GDM1 (cell line): ENCODE measurements at places on chromosomes 16 and 17.
A peak's percentile ranks its signal among the peaks of the same experiment; 100 is the strongest.

DNA sequence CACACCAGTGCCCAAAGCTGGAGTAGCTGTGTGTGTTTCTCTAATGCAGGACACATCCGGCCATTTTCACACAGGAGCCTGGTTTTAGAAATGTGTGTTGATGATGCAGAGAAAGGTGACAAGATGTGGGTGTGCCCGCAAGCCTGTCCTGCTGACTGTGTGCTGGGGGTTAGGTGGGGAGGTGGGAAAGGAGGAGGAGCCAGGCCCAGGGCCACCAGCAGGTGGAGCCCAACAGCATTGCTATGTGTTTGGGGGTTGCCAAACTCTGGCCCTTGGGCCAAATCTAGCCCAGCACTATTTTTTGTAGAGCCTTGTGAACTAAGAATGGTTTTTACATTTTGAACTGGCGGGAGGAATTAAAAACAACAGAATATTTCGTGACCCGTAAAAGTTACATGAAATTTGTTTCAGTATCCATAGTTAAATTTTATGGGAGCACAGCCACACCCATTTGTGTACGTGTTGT, 61.7 kb upstream of the LGALS9 start:
- DNase-seq, result peak; percentile 12

GRCh38 chr17:34246881-34247280, 8.2 kb upstream of the CCL2 start:
- DNase-seq, result no peak

GRCh38 chr17:56737421-56738161, 96.1 kb downstream of the C17orf67 start:
- peak; percentile 70 for DNase-seq

- DNase-seq, result no peak
These were observed 57.2 kb upstream of the GSE1 start for GRCh38 chr16:85555719-85556455.

GRCh38 chr17:81871387-81872230, 472 bp upstream of the ARHGDIA start:
- peak; percentile 88 for DNase-seq

GRCh38 chr16:89061590-89062380, 31.9 kb upstream of the ACSF3 start:
- DNase-seq, result no peak

DNA sequence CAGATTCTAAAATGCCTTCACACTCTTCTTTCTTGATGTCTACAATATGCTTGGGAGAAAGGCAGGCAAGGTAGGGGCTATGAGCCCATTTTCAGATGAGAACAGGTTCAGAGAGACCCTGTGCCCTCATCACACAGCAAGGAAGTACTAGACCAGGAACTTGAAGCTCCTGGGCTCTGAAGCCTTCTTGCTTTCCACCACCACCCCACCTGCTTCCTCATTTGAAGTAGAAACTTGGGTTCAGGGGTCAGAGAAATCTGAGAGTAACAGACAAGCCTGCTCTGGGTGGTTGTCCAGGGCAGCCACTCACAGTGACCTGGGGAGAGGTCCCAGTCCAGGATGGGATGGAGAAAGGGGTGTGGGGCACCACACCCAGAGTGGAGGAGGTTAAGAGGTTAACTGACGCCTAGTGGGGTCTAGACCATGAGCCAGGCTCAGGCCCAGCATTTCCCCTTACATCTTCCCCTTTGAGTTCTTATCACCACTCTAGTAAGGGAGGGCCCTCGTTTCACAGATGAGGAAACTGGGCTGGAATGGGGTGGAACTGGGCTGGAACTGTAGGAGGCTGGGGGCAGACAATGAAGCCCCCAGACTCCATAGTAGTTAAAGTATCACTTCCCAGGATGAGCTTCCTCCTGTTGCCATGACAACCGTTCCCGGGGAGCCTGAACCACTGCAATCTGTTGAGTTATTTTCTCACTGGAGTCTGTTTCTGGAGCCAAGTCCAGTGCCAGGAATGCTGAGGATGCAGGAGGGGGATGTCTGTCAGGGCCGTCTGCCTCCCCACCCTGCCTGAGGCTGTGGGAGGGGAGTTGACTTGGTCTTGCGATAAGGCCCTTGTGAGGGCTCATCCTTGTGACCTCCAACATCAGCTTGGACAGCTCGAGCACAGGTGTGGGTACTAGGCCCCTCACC, 16.2 kb upstream of the PHF12 start:
- peak; percentile 34 for DNase-seq

DNA sequence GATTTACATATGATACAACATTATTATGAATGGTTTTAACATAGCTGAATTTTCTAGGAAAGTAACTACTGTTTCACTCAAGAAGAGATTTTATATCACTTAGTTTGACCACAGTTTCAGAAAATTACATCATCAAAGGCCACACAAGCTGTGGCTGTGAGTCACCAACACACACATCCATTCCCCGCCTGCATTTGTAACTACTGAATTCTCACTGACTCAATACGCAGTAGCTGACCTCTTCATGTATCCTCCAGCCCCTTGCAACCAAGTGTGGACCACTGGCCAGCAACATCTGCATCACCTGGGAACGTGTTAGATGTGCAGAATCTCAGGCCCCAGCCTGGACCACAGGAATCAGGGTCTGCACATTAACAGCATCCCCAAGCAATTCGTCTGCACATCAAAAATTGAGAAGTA, 197.6 kb downstream of the XYLT1 start:
- no peak for DNase-seq

DNA sequence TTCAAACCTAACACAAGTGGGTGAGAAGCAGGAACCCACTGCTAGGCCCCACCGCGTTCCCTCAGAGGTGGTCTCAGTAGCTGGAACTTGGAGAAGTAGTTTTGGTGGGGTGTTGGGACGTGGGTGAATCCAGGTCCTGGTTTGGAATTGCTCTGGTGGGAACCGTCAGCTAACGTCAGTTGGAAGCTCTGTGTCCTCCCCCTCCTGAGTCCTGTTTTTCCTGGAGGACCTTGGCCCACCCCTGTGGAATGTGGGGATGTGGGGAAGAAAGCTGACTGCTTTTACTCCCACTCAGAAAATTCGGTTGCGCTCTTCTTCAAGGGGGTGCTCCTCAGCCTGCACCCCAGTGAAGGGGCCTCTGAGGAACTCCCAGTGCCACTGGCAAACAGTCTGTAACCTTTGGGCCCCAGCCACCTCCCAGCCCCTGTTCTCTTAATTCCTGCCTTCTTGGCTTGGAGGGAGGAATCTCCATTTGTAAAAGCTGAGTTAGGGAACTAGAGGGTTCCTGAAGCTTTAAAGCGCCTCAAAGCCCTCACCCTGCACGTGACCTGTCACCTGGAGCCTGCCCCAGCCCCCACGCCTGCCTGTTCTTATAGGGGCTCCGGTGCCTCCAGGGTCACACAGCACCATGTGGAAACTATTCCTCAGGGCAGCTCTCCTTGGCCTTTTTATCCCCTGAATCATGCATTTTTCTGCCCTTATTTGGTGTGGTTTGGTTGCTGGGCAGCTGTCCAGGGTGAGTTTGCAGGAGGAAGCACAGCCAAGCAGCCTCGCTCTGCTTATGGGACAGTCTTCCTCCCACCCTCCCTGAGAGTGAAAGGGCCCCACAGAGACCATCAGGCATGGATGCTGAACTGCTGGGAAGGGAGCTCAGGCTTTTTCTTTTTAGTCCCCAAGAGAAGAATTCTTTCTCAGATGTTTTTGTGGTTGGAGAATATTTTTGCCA, 16.2 kb upstream of the NAGLU start:
- peak; percentile 5 for DNase-seq

- DNase-seq, result no peak
These were observed 3.1 kb upstream of the CAPN15 start for GRCh38 chr16:524274-525040.

GRCh38 chr17:70323269-70323668, 153.9 kb downstream of the KCNJ2 start:
- no peak for DNase-seq

DNA sequence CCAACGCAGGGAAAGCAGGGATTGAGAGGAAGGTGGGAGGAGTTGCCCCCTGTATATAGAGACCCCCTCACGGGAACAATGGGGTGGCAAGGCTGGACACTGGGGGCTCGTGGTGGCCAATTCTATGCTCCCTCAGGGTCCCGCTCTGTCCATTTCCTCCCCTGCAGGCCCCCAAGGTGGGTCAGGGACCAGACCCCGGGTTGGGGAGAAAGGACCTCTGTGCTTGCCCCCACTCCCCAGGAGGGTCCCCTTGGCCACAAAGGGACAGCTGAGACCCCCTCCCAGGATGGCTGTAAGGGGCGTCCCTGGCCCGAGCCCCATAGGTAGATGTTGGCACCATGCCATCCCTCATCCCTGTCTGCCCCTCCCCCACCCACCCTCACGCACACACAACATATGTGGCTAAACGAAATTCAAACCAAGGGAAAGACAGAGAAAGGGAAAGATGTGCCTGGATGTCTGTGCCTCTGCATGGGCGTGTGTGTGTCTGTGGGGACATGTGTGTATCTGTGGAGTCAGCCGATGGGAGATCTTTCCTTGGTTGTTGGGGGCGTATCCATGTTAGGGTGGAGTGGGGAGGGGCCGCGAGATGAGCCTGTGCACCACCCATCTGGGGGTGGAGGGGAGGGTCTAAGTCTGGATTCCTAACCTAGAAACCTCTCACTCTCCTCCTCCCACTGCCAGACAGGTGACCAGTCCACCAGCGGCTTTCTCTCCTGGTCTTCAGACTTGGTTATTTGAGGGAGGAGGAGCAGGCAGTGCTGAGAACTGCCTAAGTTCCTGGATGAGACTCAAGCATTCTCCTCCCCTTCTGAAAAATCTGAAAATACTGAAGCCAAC, 642 bp upstream of the NEUROD2 start:
- no peak for DNase-seq

GRCh38 chr16:84272740-84273320, 21.8 kb upstream of the WFDC1 start:
- DNase-seq, result no peak

GRCh38 chr16:19704321-19705145, 13.5 kb downstream of the KNOP1 start:
- no peak for DNase-seq

DNA sequence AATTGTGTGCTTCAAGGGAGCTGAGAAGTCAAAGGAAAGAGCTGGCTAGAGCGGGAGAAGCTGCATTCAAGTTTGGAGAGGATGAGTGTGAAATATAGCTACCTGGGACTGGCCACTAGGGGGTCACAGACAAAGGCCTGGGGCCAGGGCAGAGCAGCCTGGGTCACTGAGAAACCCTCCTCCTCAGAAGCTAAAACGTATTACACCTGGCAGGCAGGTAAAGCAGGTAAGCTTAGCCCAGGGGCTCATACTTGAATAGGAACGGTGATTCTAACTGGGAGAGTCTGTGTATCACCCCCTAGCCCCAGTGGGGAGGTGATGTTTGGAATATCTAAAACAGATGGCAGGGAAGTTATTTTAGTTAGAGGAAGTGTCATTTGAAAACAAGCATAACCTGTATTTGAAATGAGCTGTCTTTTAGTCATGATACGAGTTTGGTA, 6.8 kb downstream of the KRT37 start:
- no peak for DNase-seq

- DNase-seq, result no peak
These were observed 15.5 kb downstream of the TBC1D24 start for GRCh38 chr16:2490190-2491105.

DNA sequence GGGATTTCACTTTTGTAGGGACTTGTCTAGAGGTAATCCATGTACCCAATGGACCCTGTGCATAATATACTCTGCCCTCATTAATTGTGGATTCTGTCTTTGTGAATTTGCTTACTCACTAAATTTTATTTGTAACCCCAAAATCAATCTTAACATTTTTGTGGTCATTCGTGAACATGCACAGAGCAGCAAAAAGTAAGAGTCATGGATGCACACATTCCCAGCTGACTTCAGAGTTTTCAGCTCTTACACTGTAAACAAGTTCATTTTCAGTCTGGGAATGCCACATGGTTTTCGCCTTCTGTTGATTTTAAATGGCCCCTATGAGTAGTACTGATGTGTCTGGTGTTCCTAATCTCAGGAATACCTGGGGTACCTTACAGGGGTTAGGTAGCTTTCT, 24.3 kb downstream of the TAC4 start:
- DNase-seq, result no peak

- DNase-seq, result no peak
These were observed 25.9 kb downstream of the ABCC12 start for GRCh38 chr16:48129926-48130325.

- DNase-seq, result no peak
These were observed 221.6 kb upstream of the DYNLRB2 start for GRCh38 chr16:80319181-80319580.

GRCh38 chr16:28902909-28903308, 22.1 kb downstream of the RABEP2 start:
- DNase-seq, result peak; percentile 10

GRCh38 chr17:50056217-50056960, 479 bp downstream of the ITGA3 start:
- no peak for DNase-seq

DNA sequence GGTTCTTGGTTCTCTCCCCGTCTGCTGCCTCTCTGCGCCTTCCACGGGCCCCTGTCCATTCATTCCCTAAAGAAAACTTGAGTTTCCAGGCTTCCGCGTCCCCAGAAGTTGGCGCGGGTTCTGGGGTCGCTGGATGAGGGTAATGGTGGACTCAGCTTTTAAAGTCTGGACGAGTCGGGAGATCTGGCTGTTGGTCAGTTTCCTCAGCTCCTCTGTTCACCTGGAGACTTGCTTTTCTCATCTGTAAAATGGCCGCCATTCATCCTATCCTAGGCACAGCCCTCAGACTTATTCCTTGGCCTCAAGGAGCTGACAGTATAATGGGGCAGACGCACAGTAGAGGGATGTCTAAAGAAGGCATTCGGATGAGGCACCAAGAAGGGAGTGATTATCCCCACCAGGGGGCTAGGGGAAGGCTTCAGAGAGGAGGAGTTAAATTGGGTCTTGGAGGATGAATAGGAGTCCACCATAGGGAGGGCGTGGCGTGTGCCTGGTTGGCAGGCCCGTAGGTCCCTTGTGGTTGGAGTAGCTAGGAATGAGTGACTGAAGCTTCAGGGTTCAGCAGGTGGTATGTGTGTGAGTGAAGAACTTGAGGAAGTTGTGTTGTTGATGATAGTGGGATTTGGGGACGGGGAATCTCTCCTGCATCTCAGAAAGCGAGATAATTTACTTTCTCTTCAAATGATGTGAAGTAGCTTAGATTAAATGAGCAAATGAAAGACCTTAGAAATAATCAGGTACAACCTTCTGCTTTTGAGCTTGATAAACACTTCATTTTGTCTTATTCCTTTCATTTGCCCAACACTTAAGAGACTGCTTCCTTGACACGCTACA, 652 bp downstream of the VPS35L start:
- DNase-seq, result peak; percentile 64
